EL (cell line): ENCODE measurements at places on chromosomes 6 and 20.

DNA sequence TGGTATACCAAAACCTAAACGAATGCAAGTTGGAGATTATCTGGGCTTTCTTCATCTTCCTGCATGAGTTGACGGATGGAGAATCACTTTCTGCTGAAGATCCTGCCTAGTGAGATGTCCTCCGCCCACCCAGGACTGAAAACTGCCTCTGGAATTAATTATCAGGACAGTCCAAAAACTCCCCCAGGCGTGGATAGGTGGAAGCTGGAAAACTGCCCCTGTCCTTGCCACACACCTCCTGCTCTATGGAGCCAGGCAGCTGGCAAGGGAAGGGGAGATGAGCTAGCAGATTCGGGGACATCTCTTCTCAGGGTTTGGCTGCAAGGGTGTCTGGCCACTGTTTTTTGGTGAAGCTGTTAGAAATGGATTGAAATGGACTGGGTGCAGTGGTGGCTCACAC, 89.3 kb upstream of the ZNFX1 start:
- DNase-seq, result no peak

DNA sequence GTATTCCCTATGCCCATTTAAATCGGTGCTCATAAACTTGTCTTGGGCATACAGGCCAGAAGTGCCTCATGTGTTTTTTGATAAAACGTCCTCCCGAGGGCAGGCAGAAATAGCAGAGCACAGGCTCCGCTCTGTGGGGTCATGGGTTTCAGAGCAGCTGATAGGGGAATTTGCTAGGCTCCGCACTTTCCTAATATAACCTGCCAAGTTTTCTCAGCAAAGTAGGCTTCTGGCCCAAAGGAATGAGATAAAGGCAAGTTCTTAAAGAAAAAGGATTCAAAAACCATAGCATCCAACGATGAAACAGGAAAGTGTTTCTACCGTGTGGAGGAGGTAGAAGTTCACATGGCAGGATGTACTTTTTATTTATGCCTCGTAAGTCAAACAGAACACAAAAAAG, 69.8 kb upstream of the RALGAPA2 start:
- DNase-seq, result no peak

GRCh38 chr6:170296423-170296745, 5.5 kb upstream of the DLL1 start:
- DNase-seq, result no peak

DNA sequence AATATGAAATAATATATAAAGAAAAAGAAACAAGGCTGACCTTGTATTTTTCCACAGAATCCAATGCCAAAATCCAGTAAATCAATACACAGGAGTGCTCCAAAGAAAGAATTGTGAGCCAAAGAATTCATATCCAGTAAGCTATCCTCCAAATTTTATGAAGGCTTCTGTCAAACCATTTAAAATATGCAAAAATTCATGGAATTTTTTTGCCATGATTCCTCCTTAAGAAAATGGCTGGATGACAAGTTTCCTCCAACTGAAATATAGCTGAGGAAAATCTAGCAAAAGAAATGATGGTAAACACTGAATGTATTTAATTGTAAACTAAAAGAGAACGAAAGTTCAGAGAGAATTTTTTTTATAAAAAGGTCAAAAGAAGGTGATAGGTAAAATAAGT, 290.3 kb downstream of the UBE3D start:
- DNase-seq, result peak; percentile 66

- peak; percentile 83 for DNase-seq
These were observed 123.3 kb upstream of the SLC2A12 start for GRCh38 chr6:134175532-134176263.

DNA sequence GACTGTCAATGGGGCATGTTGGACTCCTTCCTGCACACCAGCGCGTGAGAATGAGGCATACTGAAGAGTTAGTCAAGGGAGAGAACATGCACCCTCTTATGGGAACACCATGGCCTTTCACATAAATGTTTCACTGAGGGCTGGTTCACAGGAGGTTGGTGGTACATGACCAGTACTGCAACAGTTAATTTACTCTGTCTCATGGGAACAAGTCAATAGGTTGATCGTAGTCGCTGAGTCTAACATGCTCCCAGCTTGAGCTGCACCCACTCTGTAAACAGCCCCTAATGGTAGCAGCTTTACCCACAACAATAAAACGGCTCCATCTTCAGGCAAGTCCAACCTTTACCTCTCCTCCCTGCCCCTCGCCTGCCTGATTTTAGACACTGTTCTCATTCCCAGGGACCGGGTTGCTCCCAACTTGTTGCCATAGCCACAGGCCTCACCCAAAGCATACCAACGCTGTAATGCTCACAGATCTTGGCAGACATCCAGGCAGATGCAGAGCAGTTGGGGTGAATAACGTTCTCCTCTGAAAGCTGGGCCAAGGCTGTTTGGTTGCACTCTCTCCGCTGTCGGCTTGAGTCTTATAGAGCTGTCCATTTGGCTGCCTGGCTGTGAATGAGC, 111.3 kb downstream of the LY86 start:
- DNase-seq, result peak; percentile 92

DNA sequence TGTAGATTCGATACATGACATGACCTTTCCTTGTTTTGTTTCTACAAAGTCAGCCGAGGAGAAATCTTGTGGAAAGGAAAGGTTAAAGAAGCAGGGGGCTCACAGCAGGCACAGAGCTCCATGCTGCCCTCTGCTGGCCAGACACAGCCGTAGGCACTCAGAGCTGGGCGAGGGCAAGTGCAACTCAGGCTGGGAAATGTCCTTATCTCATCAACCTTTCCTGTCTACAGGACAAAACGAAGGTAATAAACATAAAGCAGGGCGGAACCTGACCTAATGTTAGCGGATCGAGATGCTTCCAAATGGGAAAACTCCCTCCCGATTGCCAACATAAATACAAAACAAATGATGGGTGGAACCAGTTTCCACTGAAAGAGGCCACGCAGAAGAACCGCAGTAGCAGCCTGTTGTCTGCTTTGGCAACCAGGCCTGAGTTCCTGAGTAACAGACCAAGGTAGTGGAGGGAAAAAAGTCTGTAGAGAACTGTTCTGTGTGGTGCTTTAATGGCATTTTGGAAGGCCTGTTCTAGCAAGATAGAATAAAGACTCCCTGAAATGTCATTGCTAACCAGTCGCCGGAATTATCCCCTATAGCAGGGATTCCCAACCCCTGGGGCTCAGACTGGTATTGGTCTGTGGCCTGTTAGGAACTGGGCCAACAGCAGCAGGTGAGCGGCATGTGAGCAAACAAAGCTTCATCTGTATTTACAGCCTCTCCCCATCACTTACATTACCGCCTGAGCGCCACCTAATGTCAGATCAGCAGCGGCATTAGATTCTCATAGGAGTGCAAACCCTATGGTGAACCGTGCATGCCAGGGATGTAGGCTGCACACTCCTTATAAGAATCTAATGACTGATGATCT, 85.2 kb downstream of the MBOAT1 start:
- peak; percentile 50 for DNase-seq

- DNase-seq, result peak; percentile 90
These were observed 6.0 kb downstream of the CCN5 start for GRCh38 chr20:44720997-44721784.

DNA sequence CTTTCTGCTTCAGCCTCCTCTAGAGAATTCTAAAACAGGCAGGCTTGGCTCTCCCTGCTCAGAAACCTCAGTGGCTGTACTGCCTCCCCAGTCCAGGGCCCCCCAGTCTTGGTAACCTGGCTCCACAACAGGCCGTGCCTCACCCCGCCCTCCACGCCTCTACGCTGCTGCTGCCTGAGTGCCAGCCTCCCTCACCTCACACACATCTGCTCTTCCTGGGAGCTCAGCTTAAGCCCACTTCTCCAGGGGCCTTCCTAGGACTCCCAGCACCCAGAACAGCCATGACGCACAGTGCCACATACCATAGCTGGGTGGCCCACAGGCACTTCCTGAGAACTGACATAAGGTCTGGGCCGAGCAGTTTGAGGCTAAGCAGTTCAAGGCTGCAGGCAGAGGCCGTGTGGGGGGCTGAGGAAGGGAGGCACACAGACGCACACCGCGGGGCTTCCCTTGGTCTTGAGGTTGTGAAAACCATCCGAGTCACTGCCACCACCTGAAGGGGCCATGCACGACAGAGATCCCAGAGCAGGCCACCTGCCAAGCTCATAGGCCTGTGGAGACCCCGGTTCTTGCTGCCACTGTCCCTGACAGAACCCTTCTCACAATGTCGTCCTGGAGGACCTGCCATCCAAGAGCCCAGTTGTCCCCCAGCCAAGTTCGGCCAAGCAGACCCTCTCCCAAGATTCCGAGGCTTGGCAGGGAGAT, 42.6 kb downstream of the DSTN start:
- DNase-seq, result peak; percentile 71

- DNase-seq, result peak; percentile 83
These were observed 81.7 kb upstream of the FOXP4 start for GRCh38 chr6:41464481-41464880.

- peak; percentile 23 for DNase-seq
These were observed 10.1 kb downstream of the SAMHD1 start for GRCh38 chr20:36941401-36941835.

DNA sequence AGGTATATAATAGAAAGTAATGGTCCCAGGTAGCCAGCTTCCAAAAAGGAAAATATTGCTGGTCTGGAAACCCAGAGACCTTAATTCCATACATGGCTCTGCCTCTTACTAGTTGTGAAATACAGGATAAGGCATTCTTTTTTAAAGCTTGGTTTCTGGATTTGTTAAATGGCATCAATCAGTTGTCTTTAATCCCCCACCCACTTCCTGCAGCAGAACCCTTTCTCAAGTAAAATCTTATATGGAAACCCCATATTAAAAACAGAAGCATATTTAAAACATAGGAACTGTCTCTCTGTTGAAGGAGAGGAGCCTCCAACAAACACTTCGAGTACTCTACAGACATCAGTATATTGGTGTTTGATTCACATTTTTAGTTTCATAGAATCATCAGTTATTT, 6.2 kb upstream of the LCA5 start:
- DNase-seq, result no peak

DNA sequence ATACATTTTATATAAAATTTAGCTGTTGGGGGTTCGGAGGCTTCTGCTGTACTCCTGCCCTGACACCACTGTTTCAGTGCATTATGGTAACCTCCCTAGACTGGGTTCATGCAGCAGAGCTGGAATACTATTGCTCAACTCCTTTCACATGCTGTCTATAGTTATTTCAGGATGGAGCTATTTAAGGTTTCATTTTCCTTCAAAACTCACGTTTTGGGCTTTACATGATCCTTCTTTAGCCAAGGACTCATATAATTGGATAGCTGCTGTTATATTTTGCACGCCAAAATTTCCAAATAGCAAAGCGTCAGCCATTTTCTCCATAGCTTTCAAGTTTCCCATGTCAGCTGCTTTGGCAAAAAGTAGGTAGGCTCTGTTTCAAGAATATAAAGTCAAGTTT, 76.8 kb downstream of the SEL1L2 start:
- DNase-seq, result no peak

GRCh38 chr6:22078802-22079545, 217.9 kb downstream of the PRL start:
- peak; percentile 10 for DNase-seq

DNA sequence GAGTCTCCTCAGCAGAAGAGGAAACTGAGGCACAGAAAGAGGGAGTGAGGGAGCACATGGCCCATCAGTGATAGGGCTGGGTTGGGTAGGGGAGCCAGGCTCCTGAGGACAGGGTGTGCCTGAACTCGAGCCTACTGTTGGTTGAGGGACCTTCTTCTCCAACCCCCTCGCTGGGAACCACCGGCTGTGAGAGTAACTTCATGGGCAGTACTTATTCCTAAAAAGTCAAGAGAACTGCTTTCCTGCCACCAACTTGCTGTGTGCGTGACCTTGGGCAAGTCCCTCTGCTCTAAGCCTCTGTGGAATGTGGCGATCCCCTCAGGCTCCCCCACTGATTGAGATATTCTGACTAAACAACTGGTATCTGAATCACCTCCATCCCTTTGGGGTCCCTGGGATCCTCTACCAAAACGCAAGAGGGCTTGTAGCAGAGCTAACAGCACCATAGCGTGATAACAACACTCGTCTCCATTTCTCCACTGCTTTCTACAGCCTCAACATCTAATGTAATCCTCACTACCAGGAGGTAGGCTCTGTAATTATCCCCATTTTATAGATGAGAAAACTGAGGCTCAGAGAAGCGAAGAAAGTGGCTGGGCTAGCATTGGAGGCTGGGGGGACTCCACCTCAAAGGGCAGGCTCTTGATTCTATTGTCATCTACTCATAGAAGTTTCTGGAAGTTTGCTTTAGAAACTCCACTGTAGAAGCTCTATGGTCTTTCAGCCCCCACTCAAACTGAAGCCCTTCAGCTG, 76.0 kb downstream of the JPH2 start:
- DNase-seq, result no peak

DNA sequence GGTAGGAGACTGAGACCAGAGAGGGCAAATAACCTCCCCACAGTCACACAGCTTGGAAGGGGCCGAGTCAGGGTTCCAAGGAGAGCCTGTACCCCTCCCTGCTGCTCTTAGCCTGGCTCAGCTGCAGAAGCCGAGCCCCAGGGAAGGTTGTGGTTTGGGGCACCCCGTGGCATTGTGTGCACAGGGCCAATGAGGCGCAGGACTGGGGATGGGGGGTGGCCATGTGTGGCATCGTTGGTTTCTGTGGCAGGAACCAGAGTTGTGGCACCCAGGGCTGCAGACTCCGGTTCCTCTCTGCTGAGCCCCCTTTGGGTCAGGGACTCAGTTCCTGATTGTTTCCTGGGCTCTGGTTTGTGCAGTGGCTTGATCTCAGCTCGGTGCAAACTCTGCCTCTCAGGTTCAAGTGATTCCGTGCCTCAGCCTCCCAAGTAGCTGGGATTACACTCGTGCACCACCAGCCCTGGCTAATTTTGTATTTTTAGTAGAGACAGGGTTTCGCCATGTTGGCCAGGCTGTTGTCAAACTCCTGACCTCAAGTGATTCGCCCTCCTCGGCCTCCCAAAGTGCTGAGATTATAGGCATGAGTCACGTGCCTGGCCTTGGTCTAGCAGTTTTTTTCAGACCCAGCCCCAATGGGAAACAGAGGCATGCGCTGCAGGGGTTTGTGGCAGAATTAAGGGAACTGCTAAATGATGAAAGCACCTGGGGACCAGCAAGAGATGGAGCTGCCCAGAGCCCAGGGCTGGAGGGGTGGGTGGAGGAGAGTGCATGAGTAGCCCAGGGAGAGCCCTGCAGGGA, 221.0 kb upstream of the SULF2 start:
- DNase-seq, result peak; percentile 52

GRCh38 chr6:111980143-111980542, 73.8 kb upstream of the CCN6 start:
- DNase-seq, result peak; percentile 30

DNA sequence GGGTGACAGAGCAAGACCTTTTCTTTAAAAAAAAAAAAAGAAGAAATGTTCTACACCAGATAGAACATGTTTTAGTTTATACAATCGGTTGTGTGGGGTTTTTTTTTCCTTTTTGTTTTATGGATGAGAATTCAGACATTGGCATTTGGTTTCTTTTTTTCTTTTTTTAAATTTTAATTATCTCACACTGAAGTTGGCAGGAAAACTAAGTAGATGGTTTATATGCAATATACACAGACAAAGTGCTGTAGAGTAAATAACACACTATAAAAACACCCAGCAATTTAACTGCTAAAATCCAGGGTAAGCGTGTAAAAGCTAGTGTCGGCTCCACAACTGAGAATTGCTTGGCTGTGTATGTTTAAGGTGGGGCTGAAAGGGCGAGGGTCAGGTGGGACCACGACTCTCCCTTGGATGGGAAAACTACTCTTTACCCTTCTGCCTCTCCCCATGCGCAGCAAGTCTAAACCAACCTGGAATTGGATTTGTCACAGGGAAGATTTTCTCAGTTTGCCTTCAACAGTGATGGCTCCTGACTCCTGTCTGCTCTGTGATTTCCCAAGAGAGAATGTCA, 147.1 kb upstream of the MARCKS start:
- DNase-seq, result no peak
